ENCODE measurements at places on chromosomes 6 and 20.
A peak's percentile ranks its signal among the peaks of the same experiment; 100 is the strongest.

GRCh38 chr6:24743944-24744335 is 25.0 kb upstream of the C6orf62 start:
- no peak for DNase-seq

- DNase-seq: no peak
Measured at GRCh38 chr20:37389241-37389747, 43.4 kb downstream of the SRC start.

- no peak for DNase-seq
Measured at GRCh38 chr6:148398678-148399077, 56.0 kb downstream of the SASH1 start.

- no peak for DNase-seq
Measured at GRCh38 chr6:32895006-32895345, 41.0 kb downstream of the PSMB9 start.

- DNase-seq: peak; percentile 66
Measured at GRCh38 chr20:4090756-4091489, 75.6 kb upstream of the RNF24 start.

- DNase-seq: no peak
Measured at GRCh38 chr20:47847884-47848485, 62.7 kb upstream of the SULF2 start.

DNA sequence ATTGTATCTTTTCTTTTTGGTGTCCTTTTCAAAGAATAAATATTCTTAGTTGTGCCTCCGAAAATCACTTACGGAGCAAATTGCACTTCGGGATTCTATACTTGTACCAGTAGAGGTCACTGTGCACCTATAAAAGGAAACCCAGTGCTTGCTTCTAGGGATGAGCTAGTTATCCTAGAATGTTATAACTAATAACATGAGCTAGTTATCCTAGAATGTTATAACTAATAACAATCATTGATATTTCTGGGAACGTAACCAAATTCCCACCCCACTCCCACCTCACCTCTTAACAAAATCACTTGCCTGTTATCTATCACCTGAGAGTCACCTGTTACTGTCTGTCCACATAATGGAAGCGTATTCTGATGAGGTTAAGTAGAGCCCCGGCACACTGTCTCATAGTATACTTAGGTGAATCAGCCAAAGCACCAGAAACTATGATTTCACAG is 126.9 kb upstream of the TIAM2 start:
- DNase-seq: peak; percentile 78

Measured in trophoblast cell (in vitro differentiated cells and primary cell).